PC-9 (cell line): ENCODE measurements at places on chromosomes 6 and 20.

GRCh38 chr20:54079652-54080051 is 9.3 kb upstream of the BCAS1 start:
- DNase-seq, result no peak

DNA sequence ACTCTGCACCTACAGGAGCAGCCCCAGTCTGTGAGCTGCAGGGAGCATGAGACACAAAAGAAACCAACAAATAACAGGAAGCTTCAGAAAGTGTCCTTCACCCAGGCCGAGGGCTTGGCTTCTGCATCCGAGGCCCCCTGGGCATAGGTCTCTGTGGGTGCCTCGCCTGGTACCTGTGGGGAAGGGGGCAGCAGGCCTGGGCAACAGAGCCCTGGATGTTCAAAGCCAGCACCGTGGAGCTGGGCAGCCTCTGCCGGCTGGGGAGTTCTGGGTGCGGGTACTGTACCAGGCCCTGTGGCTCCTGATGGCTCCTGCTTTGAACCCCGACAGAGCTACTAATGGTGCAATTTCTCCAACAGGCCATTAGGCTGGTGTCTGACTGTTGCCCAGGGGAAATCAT is 55.7 kb downstream of the TMEM242 start:
- no peak for DNase-seq

DNA sequence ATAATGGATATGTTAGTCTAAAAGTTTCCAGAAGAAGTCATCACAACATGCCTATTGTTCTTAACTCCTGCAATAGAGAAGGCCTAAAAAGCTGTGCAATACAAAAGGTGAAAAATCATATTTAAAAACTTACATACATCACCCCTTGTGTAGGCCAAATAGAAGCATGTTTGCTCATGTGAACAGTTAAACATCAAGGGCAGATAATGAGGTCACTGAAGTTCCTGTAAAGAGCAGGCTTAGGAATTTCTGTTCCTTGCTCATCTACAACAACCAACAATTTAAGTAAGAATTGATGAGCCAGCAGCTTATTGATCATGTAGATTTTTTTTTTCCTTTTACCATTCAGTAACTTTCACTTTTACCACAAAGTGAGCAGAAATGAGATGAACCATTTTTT is 7.5 kb upstream of the NUP153 start:
- no peak for DNase-seq

- no peak for DNase-seq
Observed at GRCh38 chr6:139423037-139423703, 48.7 kb upstream of the CITED2 start.

DNA sequence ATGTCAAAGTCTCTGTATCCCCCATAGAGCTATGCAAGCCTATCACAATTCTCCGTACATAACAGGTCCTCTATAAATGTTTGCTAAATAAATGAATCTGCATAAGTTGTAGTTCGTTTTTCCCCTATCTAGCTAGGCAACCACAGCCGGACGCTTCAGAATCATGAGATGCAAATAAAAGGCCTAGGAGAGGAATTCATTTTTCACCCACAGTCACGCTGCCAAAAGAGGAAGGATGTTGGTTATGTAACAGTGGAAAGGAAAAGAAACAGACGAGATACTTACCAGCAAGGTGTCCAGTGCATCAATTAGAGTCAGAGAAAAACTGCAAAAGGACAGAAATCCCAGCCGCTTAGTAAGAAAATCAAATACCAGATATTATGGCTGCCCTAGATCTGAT is 2.4 kb downstream of the EDEM2 start:
- DNase-seq, result no peak

GRCh38 chr6:146161664-146162063 is 132.8 kb downstream of the GRM1 start:
- DNase-seq, result no peak

GRCh38 chr6:160069050-160069454 is 52.6 kb upstream of the SLC22A1 start:
- DNase-seq, result no peak
